ENCODE measurements at places on chromosomes 6 and 20.

- DNase-seq, result no peak
Observed at GRCh38 chr20:45041464-45042337, 59.2 kb downstream of the KCNS1 start.

DNA sequence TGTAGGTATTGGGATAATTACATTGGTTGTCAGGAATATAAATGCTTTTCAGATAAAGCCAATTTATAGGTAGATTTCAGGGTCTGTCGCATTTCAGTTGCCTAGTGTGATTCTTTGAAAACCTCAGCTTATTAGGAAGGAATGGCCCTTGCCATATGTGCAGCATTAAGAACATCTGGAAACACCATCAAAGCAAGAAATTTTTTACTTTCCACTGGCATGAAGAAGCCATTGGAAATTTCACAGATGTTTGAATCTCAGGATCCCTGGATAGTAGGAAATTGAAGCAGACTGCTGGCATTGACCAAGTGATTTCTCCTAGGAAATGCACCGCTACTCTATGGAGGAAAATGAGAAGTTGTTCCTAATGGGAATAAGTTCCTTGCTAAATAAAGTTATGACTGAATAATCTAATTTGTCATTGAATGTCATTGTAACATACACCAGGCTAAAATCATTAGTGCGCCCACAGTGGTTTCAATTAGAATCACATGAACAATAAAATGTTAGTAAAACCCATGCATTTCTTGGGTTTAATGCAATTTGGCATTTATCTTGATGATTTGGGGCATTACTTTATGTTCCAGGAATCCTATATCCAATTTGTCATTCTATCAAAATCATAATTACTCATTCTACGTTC is 950.1 kb downstream of the EPHA7 start:
- no peak for DNase-seq

GRCh38 chr6:105994591-105995390 is 91.3 kb upstream of the PRDM1 start:
- peak; percentile 27 for DNase-seq

DNA sequence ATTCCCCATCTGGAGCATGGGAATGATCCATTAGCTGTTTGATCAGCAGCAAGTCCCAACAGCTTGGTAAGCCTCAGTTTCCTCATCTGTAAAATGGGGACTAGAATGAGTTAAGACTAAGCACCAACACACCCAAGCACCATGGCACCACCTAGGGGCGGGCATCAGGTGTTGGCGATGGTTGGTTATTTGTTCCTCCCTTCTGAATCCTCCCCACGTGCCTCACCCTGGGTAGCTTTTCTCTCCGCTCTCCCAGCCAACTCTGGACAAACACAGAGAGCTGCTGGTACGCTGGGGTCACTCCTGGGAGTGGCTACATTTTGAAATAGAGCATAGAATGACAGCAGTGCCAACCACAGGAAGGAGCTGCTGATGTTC is 13.3 kb upstream of the ITPR3 start:
- DNase-seq, result no peak

- DNase-seq, result no peak
Observed at GRCh38 chr6:99901596-99902384, 92.2 kb downstream of the MCHR2 start.
